Stimulated activated naive CD8-positive, alpha-beta T cell treated with anti-CD3 and anti-CD28 coated beads, Interleukin-15, amount 100 ng/mL, for 72 hours (primary cell): ENCODE measurements at places on chromosomes 13 and 19.
A peak's percentile ranks its signal among the peaks of the same experiment; 100 is the strongest.

GRCh38 chr13:24097667-24098066, 62.9 kb upstream of the SPATA13 start:
- peak; percentile 45 for DNase-seq

- no peak for DNase-seq
These were observed 23.7 kb upstream of the MAB21L1 start for GRCh38 chr13:35500144-35500543.

DNA sequence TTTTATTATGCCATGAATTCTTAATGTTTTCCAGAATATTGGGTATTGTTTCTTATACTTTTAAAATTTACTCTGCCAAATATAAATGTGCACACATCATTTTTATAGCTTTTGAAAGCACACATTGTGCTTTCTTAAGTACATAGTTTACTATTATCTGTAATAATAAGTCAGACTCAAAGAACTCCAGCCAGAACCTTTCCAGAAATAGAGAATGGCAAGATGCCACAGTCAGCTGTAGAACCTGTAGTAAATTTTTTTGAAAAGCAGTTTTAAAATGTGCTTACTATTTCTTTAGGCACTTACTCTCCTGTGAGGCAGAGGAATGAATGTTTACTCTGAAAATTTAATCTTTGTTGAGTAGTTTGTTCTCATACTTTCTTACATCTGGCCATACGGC, 1287.1 kb downstream of the PCDH9 start:
- no peak for DNase-seq

GRCh38 chr13:98300956-98301641, 124.0 kb upstream of the RNF113B start:
- no peak for DNase-seq

DNA sequence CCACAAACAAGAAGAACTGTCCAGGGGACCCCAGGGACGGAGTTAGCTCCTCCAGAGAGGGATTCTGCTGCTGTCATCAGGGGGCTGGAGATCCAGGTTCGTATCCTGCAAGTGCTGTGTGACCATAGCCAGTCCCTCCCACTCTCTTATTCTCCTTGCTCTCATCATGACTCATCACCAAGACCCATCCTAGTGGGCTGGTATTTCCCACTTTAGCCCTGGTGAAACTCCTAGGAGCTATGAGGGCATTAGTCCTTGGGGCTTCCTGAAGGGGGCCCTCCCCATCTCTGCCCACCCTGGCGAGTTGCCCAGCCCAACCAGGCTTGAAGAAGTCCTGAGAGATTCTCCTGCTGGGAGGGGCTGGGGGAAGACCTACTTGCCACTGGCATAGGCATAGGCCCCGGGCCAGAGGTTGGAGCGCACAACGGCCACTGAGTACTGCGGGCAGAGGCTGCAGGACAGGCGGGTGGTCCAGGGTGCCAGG, 7.5 kb upstream of the DMWD start:
- no peak for DNase-seq

DNA sequence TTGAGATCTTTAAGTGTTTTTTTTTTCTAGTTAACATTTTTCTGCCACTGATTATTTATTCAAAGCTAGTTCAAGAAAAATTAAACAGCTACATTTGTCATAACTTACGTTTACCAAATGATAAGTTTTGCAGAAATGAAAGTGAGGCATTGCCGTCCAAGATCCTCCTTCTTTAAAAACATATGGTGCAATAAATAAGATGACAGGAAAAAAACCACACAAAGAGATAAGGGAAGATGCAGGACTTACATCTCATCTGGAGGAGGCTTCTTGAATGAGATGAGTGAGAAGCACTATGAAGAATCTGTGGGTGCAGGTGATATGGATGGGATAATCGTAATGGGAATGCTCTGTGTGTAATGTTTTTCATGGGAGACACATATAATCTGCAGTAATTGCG, 12.4 kb downstream of the TNFSF13B start:
- no peak for DNase-seq

DNA sequence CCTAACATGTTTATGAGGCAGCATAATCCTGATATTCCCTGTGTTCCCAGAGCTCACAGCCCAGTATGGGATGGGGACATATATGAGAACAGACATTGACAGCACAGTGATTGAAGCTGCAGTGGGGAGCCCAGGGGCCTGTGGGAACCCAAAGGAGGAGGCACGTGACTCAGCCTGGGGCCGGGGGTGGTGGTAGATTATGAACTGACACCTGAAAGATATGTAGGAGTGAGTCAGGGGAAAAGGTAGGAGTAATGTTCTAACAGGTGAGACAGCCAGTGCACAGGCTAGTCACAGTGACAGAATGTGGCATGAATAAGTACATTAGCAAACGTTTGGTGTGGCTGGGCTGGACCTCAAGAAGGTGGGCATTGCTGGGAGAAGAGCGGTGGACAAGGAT, 29.0 kb downstream of the CKM start:
- no peak for DNase-seq

DNA sequence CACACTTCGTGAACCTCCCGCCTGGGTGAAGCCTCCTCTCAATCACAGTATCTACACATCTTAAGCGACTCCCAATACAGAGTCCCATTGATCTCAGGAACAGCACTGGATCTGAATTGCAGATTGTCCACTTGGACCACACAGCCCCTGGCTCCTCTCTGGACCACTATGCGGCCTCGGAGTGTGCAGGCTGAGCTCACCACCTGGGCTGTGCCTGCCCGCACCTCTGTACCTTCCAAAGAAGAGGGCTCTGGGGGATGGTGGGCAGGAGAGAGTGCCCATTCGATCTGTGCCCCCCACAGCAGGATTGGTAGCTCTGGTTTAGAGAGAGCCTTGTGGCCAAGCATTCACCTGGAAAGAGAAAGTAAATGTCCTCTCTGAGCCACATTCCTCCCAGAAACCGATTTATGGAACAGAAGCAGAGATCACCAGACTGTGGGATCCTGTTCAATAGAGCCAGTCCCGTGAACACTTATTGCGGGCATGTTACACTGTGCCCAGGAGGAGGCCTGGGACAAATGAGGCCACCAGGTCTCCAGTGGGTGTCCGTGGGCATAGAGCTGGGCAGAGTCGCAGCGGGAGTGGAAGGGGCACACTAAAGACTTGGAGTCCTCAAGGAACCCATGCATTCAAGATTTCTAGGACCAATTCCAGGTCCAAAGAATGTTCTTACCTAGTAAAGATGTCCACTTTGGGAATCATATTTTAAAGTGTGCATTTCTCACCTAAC, 141.6 kb upstream of the SOX1 start:
- no peak for DNase-seq

- DNase-seq, result no peak
These were observed 103.8 kb downstream of the LRCH1 start for GRCh38 chr13:46656786-46657185.

GRCh38 chr13:87147076-87147475, 524.1 kb upstream of the SLITRK5 start:
- DNase-seq, result no peak

DNA sequence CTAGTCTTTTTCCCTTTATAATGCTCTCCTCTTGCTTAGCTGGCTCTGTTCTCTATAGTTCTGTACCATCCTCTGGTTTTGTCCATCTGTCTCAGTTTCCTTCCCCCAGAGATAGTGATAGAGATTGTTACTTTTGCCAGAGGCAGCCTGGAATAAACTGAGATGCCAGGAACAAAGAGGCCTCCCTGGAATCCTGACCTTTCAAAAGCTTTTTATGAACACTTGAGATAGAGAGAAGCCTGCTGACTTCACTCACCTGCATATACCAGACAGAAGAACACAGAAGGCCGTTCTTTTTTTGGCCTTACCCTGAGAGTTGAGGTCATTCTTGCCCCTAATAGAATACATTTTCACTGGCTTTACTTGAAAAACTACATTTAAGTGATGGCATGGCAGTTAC, 150.2 kb downstream of the LHFPL6 start:
- no peak for DNase-seq

DNA sequence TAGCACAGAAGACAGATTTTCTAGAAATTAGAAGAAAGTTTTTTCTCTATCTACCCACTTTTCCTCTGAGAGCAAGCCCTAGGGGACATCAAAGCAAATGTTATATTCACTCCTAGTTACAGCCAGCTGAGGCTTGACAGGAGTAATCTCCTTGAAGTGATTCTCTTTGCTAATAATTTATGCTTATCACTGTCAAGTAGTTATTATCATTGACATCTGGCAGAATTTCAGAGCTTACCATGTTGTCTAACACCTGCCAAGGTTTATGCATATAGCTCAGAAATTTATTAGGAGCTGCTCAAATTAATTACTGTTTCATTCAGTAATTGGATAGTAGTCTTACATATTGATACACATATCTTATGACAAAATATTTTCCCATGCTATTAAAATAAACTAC, 465.9 kb upstream of the ATXN8OS start:
- DNase-seq, result no peak

- DNase-seq, result peak; percentile 69
These were observed 20.8 kb upstream of the ERCC1 start for GRCh38 chr19:45444318-45445041.

GRCh38 chr13:42355092-42355485, 83.1 kb downstream of the AKAP11 start:
- peak; percentile 69 for DNase-seq

GRCh38 chr19:50510700-50511068, 307 bp downstream of the JOSD2 start:
- DNase-seq, result no peak

GRCh38 chr13:70206671-70207070, 98.4 kb upstream of the KLHL1 start:
- no peak for DNase-seq

GRCh38 chr19:46818812-46819211, 30.4 kb upstream of the SLC1A5 start:
- DNase-seq, result peak; percentile 5

DNA sequence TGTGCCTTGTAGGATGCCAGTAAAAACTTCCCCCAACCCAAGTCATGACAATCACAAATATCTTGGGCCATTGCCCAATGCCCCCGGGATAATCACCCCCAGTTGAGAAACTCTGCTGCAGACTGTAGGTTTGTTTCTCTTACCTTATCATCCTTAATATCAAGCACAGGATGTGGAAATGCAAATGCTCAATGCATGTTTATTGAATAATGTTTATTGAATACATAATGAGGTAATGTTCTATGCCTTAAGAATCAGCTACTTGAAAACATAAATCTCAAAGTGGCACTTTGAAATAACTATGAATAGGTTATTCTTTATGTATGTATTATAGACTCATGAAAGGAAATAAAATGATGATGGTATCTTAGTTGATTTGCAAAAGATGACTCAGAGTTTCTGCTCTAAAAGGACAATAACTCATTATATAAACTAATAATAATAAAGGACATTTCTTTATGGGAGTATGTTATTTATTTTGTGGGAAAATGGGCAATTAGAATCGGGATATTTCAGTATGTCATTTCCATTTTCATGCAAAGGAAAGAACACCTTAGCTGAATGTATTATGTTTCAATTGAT, 414.2 kb downstream of the EFNB2 start:
- no peak for DNase-seq

DNA sequence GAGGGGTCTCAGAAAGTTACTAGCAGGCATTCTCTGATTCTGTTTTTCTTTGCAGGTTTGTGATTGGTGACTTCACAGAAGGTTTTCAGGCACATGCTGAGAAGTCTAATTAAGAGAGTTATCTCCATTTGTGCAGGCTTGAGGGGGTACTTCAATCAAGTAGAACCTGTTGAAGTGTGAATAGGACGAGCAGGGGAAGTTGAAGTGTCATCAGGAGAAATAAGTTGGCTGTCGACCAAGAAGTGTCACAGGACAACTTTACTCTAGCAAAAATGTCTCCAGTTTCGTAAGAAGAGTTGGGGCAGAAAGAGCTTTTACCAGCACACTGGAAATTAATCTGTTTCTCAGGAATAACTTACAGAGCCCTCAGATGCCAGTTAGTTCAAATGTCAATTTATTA, 576.5 kb upstream of the SLITRK5 start:
- no peak for DNase-seq

- no peak for DNase-seq
These were observed 6.9 kb downstream of the KANK3 start for GRCh38 chr19:8336072-8336569.

GRCh38 chr19:46303691-46304397, 7.0 kb downstream of the HIF3A start:
- no peak for DNase-seq

DNA sequence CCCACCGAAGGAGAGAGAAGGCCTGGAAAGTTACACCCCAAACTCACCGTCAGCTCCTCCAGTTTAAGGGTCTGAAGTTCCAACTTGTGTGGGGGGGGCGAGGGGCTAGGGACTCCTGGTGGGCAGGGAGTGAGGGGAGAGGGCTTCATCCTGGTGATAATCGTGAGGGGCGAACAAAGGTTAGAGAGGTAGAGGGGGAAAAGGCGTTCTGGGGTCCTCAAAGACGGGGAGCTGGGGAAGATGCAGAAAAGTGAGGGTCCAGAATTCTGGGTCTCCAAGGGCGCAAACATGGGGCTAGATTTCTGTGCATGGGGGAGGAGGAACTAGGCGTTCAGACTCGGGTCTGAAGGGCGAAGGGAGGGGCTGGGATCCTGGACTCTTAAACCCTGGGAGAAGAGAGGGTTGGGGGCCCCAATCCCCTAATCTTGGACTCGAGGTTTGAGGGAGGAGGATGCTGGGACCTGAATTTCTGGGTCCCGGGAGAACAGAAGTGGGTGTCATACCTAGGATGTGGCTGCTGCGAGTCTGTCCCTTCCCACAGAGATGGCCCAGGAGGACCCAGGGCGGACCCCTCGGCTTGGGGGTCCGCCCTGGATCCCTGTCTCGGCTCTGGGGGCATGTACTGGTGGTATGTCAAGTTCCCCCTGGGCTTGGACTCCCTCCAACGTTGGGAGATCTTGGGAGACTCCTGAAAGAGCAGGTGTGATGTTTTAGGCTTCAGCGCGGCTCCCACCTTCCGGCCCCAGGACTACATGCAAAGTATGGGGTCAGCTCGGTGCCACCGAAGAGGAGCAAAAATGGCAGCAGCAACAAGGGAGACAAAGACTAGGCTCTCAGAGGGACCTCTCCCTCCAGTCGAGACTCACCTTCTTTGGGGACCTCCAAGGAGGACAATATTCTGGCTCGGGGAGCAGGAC, 4.5 kb downstream of the MAMSTR start:
- DNase-seq, result no peak

- no peak for DNase-seq
These were observed 2.2 kb downstream of the GPR32 start for GRCh38 chr19:50772476-50772875.
